Activated CD8-positive, alpha-beta memory T cell treated with anti-CD3 and anti-CD28 coated beads for 24 hours (primary cell): ENCODE measurements at places on chromosomes 3 and 15.

DNA sequence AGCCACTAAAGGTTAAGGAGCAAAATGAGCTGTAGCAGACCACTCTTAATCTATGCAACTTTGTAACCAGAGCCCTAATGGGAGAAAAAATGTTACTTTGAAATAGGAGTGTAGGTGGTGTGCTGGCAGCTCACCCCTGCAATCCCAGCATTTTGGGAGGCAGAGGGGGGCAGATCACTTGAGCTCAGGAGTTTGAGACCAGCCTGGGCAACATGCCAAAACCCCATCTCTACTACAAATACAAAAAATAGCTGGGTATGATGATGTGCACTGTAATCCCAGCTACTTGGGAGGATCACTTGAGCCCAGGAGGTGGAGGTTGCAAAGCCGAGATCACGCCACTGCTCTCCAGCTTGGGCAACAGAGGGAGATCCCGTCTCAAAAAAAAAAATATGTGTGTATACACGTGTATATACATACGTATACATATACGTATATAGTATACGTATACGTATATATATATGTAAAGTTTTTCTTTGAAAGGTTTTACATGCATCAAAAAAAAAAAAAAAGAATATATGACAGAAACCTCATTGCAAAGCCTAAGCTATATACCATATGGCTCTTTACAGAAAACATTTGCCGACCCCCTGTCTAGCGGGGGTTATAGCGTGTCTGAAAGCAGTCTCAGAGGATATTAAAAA is 15.7 kb downstream of the CAPN7 start:
- DNase-seq = no peak

DNA sequence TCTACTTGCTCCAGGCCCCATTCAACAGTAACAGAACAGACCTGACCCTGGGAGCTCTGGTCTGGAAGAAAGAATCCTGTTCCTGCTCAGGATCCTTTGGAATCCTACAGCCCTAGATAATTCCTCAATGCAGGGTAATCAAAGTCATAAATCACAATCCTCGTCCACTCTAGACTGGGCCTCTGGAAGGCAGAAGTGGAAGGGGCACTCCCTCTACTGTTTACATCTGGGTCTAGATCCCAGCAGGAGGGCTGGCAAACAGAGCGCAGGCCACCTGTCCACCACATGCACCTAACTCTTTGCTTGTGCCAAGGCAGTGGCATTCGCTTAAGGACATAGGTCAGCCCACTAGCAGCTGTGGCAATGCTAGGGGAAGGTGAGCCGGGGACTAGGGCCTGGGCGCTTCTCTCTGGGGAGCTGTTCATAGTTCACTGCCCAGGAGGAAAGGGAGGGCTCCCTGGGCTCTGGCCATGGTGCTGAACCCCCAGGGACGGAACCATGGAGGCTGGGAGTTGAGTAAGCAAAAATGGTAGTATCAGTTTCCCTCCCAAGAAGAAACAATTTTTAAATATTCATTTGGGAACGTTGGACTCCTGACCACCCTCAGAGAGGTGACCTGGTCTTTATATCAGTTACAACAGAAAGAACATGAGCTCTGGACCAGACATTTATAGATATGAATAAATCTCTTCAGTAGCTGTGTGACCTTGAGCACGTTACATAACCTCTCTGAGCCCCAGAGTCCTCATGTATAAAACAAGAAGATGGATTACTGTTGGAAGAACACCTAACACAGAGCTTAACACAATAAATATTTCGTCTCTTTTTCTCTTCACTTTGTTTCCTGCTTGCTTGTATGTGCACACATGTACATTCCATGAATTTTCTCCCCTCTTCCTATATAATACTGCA is 90.2 kb downstream of the NTRK3 start:
- no peak for DNase-seq

GRCh38 chr15:67922971-67923945 is 83.4 kb upstream of the RNU6-1 start:
- no peak for DNase-seq

DNA sequence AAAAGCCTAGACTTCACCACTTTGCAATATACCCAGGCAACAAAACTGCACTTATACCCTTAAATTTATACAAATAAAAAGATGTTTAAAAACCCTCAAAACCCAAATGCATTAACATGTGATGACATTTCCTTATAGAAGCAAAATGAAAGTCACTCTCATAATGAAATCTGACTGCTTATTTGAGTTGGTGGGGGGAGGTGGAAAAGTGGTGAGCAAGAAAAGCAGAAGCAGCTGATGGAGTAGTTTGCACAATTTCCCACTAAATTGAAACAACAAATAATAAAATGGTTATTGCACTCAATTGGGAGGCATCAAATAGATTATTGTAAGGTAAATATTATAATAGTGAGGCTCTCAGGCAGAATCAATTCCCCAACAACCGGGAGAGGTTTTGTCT is 54.0 kb upstream of the GADL1 start:
- no peak for DNase-seq

DNA sequence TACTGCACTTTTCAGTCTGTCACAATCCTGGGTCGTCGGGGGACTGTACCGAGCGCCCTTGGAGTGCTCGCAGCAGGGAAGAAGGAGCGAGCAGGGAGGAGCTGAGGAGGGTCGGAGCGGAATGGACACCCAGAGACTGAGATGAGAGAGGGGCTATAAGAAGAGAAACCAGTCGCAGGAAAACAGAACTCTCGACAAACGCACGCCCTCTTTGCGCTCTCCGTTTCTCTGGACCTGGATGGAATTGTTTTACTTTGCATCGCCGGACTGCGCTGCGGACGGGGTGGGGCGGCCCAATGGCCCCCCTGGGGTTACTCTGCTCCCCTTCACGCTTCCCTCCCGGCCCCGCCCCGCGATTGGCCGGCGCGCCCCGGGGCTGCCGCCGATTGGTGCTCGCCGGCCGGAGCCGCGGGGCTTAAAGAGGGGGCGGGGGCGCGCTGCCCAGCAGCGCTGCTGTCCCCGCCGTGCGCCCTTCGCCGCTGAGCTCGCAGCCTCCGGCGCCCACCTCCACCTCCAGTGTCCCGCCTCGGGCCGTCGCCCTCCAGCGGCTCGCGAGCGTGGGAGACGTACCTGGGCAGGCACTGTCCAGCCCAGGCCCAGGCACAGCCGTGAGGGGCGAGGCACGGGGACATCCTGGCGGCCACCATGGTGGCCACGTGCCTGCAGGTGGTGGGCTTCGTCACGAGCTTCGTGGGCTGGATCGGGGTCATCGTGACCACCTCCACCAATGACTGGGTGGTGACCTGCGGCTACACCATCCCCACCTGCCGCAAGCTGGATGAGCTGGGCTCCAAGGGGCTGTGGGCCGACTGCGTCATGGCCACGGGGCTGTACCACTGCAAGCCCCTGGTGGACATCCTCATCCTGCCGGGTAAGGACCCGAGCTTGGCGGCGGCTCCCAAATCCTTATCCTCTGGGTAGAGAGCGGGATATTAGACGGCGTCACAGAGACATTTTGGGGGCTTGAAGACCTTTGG is at the start of gene CLDN11:
Gene CLDN11, plus strand, starts transcription at position 447 of the 977 bp plus-strand sequence. Its CDS starts 199 bp downstream, at position 646.
- no peak for DNase-seq

- DNase-seq = no peak
These were observed 67.6 kb upstream of the TGFBR2 start for GRCh38 chr3:30538791-30539190.

DNA sequence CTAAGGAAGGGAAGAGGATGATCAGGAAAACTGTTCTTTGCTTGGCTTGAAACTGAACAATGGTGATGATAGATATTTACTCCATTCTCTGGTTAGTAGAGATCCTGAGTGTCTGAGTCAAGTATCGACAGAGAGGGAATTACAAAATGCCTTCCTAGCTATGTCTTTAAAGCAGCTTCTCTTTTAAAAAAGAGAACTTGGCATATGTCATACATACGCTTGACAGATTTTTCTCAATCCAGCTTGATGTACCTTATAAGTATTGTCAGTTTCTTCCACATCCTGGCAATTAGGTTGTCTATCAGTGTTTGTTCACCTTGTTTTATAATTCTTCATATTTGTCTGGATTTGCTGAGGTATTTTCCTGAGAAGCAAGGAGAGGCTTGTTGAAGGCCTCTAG is 5.0 kb upstream of the EPHB1 start:
- DNase-seq = no peak

GRCh38 chr3:23741036-23741706 is 64.6 kb upstream of the UBE2E1 start:
- no peak for DNase-seq

DNA sequence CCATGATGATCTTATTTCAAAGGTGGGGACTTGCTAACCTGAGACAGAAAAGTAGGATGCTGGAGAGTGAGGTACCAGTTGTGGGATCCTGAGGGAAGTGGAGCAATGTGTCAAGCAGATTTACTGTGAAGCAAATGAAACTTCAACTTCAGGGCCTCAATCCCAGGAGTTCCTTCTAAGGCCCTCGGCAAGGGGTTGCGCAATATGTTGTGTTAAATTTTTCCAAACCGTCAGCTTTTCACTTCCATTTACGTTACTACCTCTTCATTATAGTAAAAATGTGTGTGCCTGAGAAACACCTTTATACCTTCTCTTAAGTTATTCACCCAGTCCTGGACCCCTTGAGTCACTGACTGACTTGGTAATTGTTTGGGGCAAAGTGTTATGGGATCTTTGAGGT is 42.5 kb upstream of the KCNH8 start:
- DNase-seq = no peak

DNA sequence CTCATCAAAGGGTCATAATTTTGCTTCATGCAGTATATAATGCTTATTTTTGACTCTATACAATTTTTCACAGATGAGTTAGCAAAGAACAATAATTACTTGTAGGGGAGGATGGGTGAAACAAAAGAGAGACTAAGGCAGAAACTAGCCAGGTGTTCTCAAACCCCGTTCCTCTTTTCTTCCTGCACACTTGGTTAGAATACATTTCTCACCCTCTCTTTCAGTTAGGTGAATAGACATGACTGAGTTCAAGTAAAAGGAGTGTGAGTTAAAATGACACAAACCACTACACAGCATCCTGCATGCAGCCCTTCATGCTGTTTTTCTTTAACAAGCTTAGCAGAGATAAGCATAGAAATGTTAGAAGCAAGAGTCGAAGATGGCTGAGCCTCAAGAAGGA is 922.2 kb downstream of the TBL1XR1 start:
- DNase-seq = no peak

DNA sequence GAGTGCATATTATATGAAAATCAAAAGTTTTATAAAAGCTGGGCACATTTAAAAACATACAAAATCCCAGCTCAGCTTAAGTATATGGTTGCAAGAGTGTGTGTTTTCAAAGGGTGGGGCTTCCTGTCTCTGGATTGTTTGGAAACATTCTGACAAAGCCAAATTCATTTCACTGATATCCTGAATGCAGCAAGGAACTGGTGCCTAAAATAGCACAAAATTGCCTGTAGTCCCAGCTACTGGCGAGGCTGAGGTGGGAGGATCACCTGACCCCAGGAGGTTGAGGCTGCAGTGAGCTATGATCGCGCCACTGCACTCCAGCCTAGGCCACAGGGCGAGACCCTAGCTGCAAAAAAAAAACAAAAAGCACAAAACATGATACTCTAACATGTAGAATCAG is 13.0 kb upstream of the TJP1 start:
- DNase-seq = no peak
